ENCODE measurements at places on chromosomes 16 and 17. TPM values are rescaled to one million over a fixed set of nuclear protein-coding genes. Genes with fewer than 3 reads are reported as not detected.

DNAH3 gene
- 0.12 TPM for total RNA-seq

DNA sequence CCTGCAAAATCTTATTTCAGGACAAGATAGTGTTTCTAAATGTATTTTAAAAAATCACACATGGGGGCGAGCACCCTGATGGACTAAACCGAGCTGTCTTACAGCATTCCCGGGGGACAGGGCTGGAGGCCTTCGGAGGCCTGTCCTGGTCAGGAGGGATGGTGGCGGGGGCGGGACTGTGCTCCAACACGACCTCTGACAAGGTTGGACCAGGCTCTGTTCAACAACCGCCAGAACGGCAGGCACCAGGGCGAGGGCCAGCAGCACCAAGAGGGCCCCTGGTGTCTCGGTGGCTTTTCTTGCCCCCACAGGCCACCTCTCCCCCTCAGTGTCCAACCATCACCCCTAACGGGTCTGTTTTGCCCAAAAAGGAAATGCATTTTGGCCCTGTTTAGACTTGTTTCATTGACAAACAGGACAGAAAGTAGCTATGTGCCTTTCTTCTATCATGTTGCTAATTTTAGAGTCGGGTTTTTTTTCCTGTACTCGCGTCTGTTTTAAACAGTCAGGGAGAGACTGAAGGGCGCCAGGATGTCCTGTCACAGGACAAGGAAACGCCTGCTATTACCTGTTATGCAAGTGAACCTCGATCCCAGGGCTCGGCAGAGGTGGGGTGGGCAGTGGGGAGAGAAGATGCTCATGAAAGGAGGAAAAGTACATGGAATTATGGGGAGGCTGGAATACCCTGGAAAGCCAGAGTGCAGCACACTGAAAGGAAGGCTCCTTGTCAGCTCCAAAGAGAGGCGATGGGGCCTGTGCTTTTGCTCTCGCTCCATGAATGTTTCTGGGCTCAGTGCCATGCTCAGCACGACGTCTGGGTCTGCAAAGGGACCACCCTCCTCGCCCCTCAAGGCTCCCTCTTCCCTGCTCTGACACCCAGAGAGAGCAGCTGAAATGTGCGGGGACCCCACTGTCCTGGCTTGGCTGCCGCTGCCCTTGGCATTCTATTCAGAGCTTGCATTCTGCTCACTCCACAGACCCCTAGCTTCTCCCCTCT is 11.9 kb downstream of the TMEM204 start:
- peak overlapping the region; percentile 40 for H3K4me3 ChIP-seq
- DNase-seq = peak; percentile 69
- peaks cover 36% of the 10 kb centered on the region for H3K4me1 ChIP-seq
- H3K27ac ChIP-seq = peak overlapping the region; percentile 87
- peaks cover 10% of the 10 kb centered on the region for H3K36me3 ChIP-seq
- no peaks in the 10 kb centered on the region for H3K27me3 ChIP-seq

- no peak overlapping the region for H3K4me3 ChIP-seq
- DNase-seq = no peak
- H3K27ac ChIP-seq = no peak overlapping the region
Observed at GRCh38 chr16:73396556-73396955, 348.6 kb upstream of the ZFHX3 start.

LPO gene
- not detected for total RNA-seq

GRCh38 chr17:40015005-40015997 is at the start of gene CSF3:
CSF3 (plus strand) TSS chr17:40015440; CDS start chr17:40015475, 35 bp downstream.
- H3K4me1 ChIP-seq = peaks cover 62% of the 10 kb centered on the region
- peak within 1 kb of the TSS; percentile 87 for H3K27ac ChIP-seq
- no peaks in the 10 kb centered on the region for H3K27me3 ChIP-seq
- peaks cover 8% of the 10 kb centered on the region for H3K36me3 ChIP-seq

MT4 gene
- total RNA-seq = not detected

TMEM114 gene
- not detected for total RNA-seq

PRSS33 gene
- total RNA-seq = not detected

DNA sequence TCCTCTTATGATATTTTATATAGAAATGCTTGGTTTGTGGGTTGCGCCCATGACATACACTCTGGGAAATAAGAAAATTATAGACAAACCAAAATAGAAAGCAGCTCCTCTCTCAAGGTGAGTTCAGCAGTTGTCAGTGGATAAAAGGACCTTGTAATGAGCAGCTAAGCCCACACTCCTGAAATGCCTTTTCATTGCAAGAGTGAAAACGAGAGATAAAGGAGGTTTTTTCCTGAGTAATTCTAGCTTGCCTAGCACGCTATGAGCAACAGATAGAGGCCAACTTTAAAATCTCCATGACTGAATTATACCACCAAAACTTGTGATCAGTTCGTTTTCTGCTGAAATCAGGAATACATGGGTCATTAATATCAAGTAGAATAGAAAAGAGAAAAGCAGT is 261.8 kb upstream of the CACNG5 start:
- H3K36me3 ChIP-seq = no peaks in the 10 kb centered on the region
- H3K27ac ChIP-seq = no peak overlapping the region
- no peaks in the 10 kb centered on the region for H3K27me3 ChIP-seq
- H3K4me1 ChIP-seq = no peaks in the 10 kb centered on the region
- H3K4me3 ChIP-seq = no peak overlapping the region

SGCA gene
- total RNA-seq = 264 TPM

AIPL1 gene
- total RNA-seq = not detected

KCNJ2 gene
- 8.4 TPM for total RNA-seq

GRCh38 chr17:9299695-9300094 is 275.9 kb downstream of the STX8 start:
- no peaks in the 10 kb centered on the region for H3K4me1 ChIP-seq
- no peaks in the 10 kb centered on the region for H3K27me3 ChIP-seq
- H3K27ac ChIP-seq = no peak overlapping the region

ABI3 gene
- total RNA-seq = 2.5 TPM

GRCh38 chr17:1639549-1640180 is 5.9 kb downstream of the SCARF1 start:
- no peaks in the 10 kb centered on the region for H3K27me3 ChIP-seq
- DNase-seq = no peak
- peaks cover 16% of the 10 kb centered on the region for H3K4me1 ChIP-seq
- peak overlapping the region; percentile 30 for H3K27ac ChIP-seq
- no peaks in the 10 kb centered on the region for H3K36me3 ChIP-seq

DNA sequence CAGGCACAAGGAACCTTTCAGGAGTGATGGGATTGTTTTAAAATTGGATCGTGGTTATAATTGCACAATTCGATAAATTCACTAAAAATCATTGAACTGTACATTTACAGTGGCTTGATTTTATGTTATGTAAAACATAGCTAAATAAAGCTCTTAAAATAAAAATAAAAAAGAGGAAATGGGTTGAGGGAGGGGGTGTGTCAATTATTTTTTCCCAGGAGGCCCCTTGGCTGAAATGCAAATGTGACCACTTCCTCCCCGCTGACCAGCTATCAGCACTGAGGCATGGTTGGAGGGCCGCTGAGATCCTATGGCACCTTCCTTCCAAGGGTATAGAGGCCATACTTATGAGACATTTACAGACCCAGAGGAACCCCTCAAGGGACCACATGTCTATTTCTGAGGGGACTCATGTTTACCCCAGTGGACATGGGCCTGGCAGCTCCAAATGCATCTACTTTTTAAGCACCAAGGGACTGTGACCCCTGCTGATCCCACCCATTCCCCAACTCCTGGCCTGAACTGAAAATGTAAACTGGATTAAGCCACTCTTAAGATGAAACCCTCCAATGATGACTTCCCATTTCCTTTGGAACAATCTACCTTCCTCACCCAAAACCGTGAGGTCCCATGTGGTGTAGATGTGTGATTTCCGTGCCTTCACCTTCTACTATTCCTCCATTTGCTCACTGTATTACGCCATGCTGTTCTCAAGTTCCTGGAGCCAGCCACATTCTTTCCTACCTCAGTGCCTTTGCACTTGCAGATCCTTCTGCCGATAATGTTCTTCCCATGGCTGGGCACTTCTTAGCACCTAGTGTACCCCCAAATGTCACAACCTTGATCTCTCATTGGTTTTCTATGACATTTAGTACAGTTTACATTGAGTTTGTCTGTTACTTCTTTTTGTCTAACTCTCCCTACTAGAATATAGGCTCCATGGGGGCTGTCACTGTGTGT is 2.8 kb upstream of the IL21R start:
- H3K36me3 ChIP-seq = no peaks in the 10 kb centered on the region
- no peaks in the 10 kb centered on the region for H3K4me1 ChIP-seq
- no peak overlapping the region for H3K4me3 ChIP-seq
- H3K27me3 ChIP-seq = no peaks in the 10 kb centered on the region
- H3K27ac ChIP-seq = no peak overlapping the region

Measured in psoas muscle (tissue), 8 donors.